T-helper 2 cell treated with Interferon-gamma antibody and Interleukin-4, amounts not matched to agents 100 ng/mL and 5 ng/mL, for 36 hours (primary cell): ENCODE measurements at places on chromosomes 6 and 20. TPM values are rescaled to one million over a fixed set of nuclear protein-coding genes. Genes with fewer than 3 reads are reported as not detected.

SPDEF gene
- total RNA-seq = 0.18 TPM in 1 of 2 replicates, not detected in the other

HLA-DPA1 gene
- 119 and 125 TPM in 2 replicates for total RNA-seq

TRPC4AP gene
- total RNA-seq = 50.3 and 50.6 TPM in 2 replicates

CLPSL2 gene
- total RNA-seq = not detected in 2 replicates

TP53TG5 gene
- 0.09 and 0.11 TPM in 2 replicates for total RNA-seq

CFB gene
- not detected in 2 replicates for total RNA-seq

FRS3 gene
- 3.8 and 6.1 TPM in 2 replicates for total RNA-seq

HDGFL1 gene
- total RNA-seq = not detected in 2 replicates

BANF2 gene
- total RNA-seq = not detected in 2 replicates

RFX6 gene
- total RNA-seq = not detected in 2 replicates

CYP39A1 gene
- total RNA-seq = not detected in 2 replicates

TPD52L1 gene
- total RNA-seq = not detected in 2 replicates

LPA gene
- total RNA-seq = not detected in 2 replicates
